Hematopoietic multipotent progenitor cell treated with erythropoietin and hydrocortisone succinate and interleukin-3 and kit ligand, for 17 days (in vitro differentiated cells): ENCODE measurements at places on chromosomes 3 and 15.

DNA sequence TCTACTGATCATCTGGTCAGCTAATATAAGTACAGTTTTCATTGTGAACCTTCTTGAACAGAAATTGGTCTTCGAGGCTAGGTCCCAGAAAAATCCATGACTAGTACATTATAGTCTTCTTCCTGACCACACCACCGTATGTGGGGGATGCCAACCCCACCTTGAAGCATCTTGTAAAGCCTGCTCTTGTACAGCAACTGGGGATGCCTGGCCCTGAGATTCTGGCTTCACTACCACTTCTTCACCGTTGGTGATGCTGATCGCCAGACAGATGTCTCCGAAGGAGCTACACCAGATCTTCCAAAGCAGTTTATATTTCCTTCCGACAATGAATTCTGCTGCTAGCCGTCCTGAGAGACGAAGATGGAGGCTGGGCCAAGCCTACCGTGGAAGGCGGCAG, 238.3 kb downstream of the CDIN1 start:
- no peak for DNase-seq

- DNase-seq: no peak
Measured at GRCh38 chr3:71684757-71685386, 40.3 kb downstream of the EIF4E3 start.

DNA sequence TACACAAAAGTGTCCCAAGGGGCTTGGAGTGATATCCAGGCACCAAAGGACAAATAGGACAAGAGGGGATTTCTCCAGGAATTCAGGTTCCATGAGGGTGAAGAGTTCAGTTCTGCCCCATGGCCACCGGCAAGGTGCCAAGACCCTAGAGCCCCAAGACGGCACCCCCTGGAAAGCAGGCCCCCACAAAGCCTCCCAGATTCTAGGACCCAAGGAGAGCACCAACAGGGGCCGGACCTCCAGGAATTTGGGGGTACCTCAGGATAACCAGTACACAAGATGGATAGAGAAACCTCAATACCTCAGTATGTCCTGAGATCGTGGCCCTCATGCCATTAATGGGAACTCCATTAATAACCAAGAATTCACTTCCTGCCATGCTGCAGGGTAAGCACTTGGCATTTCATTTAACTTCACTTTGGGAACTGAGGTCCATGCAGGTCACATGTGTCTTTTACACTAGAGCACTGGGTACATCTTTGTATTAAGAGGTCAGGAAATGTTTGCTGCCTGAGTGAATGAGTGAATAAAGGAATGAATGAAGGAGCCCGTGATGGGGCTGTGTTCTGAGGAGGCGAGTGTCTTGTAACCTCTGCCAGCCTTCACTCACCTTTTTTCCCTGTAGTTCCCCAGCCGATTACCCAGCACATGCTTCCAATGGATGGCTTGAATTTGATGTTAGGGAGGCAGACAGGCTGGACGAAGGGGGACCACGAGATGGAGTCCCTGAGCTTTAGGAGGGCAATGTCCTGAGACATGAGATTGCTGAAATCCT, 15.5 kb upstream of the PRSS50 start:
- no peak for DNase-seq

GRCh38 chr15:95603802-95604201, 726.7 kb upstream of the NR2F2 start:
- no peak for DNase-seq

DNA sequence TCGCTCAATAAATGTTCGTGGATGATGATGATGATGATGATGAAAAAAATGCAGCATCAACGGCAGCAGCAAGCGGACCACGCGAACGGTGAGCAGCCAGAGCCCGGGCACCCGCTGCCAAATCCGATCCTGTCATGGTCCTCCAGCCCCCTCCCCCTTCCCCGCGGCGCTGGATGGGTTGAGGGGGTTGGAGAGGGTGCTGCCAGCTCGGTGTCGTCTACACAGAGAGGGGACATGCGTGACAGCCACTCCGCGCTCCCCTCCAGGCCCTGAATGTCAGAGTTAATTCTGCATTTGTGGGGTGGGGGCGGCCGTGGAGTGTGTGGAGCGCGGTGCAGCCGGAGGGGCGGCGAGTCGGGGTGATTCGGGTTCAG, 722 bp downstream of the CACNA1D start:
- no peak for DNase-seq

DNA sequence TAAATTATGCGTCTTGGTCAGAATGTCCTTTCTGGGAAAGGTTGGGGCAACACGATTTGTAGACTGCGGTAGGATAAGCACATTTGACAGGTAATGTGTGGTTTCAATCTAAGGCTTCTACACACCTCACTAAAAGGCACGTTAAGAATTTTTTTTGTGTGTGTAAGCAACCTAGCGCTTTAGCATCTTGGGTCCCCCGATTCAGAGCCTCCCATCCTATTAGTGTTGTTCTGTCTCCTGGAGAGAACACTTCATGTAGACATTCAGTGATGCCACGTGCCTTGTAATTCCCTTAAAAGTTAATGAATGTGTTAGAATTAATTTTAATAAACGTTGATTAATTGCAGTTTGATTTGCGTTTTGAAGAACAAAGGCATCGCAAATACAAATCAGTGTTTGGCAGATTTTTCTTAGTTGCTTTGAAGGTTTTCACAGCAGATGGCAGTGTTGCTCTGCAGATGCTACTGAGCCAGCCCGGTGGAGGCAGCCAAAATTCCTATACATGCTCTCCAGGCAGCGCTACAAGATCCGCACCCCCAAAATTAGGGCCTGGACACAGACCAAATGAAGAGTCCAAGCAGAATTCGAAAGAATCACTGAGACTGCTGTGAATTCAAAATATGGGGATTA, 63.5 kb downstream of the OTOL1 start:
- DNase-seq: no peak

DNA sequence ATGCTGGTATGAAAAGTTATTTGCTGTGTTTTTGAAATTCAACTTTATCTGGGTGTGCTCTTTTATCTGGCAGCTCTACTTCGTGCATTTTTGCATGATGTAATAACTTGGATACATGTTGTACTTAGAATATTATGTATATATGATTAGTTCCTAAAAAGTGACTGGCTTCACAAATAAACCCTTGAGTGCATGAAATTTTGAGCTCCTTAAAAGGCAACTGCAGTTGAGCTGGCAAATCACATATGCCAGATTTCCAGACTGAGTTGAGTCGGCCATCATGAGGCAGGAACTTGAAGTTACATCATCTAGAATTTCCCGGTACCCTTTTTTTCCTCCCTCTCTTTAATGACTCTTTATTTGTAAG, 162.5 kb downstream of the FNDC3B start:
- DNase-seq: no peak
